ENCODE measurements at places on chromosomes 5 and 9. TPM values are rescaled to one million over a fixed set of nuclear protein-coding genes. Genes with fewer than 3 reads are reported as not detected.
A peak's percentile ranks its signal among the peaks of the same experiment; 100 is the strongest.

CFAP77 gene
- total RNA-seq, result not detected

GCNT4 gene
- 0.41 TPM for total RNA-seq

- DNase-seq, result no peak
These were observed 7.0 kb downstream of the ASS1 start for GRCh38 chr9:130451509-130452388.

DNA sequence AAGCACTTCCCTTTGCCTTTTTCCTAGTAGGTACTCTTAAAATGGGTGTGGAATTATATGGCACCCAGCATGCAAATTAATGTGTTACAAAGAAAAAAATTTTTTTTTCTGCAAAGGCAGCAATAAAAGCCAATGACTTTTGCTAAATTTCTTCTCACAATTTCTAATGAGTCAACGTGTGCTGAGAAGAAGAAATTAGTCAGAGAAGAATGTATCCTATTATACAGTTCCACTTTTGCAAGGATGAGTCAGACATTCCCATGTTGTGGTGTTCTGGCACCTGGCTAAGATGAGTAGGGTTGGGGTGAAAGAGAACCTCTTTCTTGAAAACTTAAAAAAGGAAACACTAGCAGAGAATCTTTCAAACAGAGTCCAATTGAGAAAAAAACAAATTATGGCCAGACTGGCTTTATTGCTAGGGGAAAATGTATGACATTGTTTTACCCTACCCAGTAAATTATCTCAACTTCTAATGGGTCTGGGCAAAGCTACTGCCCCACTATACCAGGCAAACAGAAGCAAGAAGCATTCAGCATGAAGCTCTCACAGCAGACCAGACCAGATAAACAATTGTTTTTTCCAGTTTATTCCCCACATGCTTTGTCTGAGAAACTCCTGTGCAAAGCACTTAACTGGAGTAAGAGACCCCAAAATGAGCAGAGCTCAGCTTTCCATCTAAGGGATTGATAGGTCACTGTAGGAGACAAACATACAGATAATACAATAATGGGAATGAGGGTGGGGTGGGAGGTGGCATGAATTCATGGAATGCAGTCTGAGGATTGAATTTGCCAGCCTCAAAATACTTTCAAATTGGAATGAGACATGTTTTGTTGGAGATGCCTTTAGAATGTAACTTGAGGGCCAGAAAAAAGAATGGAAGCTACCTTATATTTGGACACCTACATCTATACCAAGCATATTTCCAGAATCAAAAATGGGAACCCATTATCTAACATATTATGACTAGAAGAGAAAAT is 220.8 kb upstream of the RFX3 start:
- DNase-seq, result no peak

- no peak for DNase-seq
These were observed 126.9 kb downstream of the TLE1 start for GRCh38 chr9:81562231-81563019.

IFNE gene
- not detected for total RNA-seq

GKAP1 gene
- 2.2 TPM for total RNA-seq

SLC46A2 gene
- not detected for total RNA-seq

PAEP gene
- total RNA-seq, result not detected

DNA sequence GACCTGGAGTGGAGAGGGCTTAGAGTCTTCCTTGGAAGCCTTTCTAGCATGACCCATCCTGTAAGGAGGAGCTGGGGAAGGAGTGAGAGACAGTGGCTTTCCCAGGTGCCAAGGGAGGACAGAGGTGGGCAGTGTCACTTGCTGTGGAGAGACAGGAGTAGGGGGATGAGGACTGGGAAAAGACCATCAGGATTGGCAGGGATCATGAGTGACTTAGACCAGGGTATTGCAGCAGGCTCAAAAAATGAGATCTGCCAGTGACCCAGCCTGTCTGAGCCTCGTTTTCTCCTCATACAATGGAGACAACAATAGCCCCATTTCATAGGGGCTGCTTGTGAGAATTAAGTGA is 2.4 kb downstream of the TMOD1 start:
- DNase-seq, result no peak

DNA sequence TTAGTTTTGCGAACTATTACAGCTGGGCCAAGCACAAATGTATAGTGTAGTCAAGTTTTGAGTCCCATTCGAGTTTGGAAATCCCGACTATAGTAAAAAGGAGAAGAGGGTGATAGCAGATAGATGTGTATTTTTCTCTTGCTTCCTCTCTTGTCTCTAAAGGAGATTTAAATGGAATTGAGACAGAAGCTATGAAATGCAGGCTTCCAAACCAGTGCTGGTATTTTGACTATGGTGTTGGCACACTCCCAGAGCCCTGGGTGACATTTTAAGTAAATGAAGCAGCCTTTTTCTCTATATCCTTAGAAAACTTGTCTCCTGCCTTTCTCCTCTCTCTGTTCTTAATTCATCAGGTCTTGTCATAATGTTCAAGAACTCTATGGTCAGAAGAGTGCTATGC is 17.7 kb upstream of the AUH start:
- DNase-seq, result no peak

ABO gene
- not detected for total RNA-seq

- DNase-seq, result no peak
These were observed 36.4 kb downstream of the ZNF366 start for GRCh38 chr5:72470826-72471225.

DNA sequence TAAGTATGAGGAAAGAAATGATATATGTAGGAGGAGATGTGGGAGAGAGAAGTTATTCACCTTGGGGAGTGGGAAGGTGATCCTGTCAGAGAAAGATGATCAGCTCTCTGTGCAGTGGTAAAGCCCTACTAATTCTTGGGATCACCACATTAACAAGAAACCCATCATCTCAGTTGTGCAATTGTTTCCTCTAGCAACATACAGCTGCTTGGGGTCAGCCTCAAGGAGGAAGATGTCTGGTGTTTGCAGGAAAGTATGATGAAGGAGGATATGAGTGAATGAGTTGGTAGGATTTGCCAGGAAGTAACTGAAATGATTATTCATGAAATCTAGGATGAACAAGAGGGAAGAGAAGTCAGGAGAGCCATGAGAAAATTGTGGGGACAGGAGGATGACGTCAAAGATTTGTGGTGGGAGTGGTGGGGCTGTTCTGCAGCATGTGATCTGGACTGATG is 50.1 kb downstream of the TNFSF8 start:
- DNase-seq, result no peak

DNA sequence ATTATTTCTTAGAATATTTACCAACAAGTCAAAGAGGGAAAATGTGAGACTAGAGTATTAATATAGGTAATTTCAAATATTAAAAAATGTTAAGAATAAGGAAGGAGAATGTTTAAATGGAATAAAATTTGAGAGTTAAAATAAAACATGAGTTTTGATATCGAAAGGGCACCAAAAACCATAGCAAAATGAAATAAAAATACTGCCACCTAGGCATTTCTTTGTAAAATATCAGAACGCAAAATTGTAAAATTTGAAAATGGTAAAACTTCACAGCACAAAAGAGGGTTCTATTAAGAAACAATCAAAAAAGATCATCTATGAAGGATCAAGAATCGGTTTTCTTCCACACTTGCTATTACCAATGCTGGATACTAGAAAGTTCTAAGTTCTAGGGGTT is 418.3 kb downstream of the TAF11L14 start:
- no peak for DNase-seq

- DNase-seq, result peak; percentile 86
These were observed 2.0 kb downstream of the IER5L start for GRCh38 chr9:129175825-129176633.

SLC27A6 gene
- not detected for total RNA-seq

- DNase-seq, result no peak
These were observed 141.9 kb downstream of the NPR3 start for GRCh38 chr5:32852976-32853375.

GRCh38 chr5:15683332-15683731 is 183.4 kb downstream of the FBXL7 start:
- DNase-seq, result no peak

- no peak for DNase-seq
These were observed 20.0 kb upstream of the GDNF start for GRCh38 chr5:37859805-37860204.

TMEM215 gene
- not detected for total RNA-seq

GRCh38 chr9:7103367-7103766 is 345.6 kb downstream of the KDM4C start:
- no peak for DNase-seq

DNA sequence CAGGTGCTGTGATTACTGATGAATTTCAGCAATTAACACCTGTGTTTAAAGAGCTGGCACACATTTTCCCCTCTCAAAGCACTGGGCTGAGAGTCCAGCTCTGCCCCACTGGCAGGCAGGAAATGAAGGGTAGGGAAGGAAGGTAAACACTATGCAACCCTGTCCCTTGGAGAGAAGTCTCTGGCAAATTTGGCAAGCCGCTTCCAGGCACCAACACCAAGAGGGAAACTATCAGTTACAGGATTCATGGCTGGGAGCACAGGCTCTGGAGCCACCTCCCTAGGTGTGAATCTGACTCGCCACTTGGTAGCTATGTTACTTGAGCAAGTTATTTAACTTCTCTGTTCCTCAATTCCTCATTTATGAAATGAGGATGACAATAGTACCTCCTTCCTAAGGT is 3.3 kb downstream of the ANKS6 start:
- DNase-seq, result peak; percentile 33

- DNase-seq, result no peak
These were observed 52.4 kb downstream of the HMGCR start for GRCh38 chr5:75389430-75389829.

GRCh38 chr5:82847562-82847961 is 229.6 kb downstream of the TMEM167A start:
- DNase-seq, result no peak

GTF3C5 gene
- 83.8 TPM for total RNA-seq

DNA sequence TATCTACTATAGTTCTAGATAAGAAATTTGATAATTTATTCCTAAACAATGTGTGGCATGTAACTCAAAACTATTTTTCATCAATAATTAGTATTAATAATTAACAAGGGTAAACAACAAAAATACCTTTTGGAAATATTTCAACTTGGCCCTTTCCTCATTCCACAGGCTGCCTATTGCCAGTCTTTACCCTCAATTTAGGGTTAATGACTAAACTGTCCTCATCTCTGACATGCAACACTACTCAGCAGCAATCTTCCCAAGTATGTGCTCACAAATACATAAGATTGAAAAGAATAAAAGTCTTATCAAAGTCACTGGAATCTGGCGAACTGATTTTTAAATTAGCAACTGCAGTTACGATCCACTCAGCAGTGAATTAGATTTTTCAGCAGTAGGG is 153.6 kb downstream of the GLIS3 start:
- no peak for DNase-seq

GRCh38 chr9:79575547-79575946 is 3.8 kb downstream of the TLE4 start:
- DNase-seq, result no peak

- DNase-seq, result no peak
These were observed 31.8 kb upstream of the RXRA start for GRCh38 chr9:134294153-134295071.

- no peak for DNase-seq
These were observed 7.1 kb downstream of the SLC1A1 start for GRCh38 chr9:4497395-4497794.

- no peak for DNase-seq
These were observed 132.9 kb downstream of the RXRA start for GRCh38 chr9:134459164-134459563.

DNA sequence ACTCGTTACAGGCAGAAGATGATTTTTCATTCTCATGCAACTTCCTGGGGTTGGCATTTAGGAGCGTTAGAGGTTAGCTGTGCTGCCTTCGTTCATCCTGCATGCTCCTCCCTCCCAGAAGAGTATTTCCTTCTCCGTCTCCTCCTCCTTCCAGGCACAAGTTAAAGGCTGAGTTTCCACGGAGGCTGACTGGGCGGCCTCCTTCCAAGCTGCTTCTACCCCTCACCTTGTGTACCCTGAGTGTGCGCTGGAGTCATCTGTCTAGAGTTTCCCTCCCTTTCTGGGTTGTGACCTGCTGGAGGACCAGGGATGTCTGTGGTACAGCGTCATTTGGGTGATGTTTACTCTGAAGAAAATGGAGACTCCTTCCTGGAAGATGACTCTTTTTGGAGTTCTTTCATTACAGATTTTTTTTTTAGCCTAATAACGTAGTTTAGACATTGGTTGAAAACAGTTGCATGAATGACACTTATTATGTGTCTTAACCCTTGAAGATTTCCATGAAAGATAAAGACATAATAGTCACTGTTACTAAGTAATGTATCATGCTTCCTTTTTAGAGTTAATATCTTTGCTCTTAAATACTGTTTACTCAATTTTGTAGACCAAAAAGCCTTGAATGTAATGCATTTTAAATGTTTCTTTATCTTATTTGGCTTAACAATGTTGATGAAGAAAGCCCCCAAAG is 146.9 kb downstream of the TENT4A start:
- DNase-seq, result no peak

CDH10 gene
- total RNA-seq, result not detected

DNA sequence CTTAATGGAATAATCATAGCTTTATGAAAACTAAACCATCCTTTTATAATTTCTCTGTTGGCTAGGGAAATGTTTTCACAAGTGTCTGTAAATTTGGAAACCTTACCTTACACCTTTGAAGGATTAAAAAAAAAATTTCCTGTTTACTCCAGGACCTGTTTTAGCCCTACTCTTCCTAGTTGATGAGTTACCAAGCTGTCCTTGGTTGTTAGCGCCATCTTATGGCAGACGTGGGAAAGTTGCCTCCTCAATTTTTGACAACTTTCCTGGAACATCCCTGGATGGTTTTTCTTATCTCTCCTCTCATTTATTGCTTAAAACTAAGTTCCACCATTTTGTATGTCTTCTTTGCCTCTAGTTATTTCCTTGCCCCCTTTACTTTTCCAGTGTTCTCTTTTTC is 25.7 kb downstream of the ZSWIM6 start:
- no peak for DNase-seq

GRCh38 chr9:87685441-87685840 is 40.5 kb upstream of the CTSL start:
- no peak for DNase-seq

NINJ1 gene
- total RNA-seq, result 31.1 TPM

DNA sequence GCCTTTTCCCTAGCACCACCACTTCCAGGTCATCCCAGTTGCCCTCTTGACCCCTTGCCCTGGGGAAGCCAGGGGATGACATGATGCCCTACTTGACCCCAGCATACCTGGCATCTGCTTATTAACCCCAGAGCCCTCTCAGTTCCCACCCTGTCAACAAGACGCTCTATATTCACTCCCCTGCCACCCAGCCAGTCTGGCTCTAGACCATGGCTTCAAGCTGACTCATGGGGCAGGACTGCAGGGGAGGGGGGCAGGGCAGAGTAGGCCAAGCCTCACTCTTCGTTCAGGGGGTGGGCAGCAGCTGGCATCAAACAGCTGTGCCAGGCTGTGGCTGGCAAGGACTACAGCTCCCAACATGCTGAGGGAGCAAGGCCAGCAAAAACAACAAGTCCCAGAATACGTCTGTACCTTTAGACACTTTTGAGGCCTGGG is 5.3 kb downstream of the ATOSB start:
- peak; percentile 40 for DNase-seq

DNA sequence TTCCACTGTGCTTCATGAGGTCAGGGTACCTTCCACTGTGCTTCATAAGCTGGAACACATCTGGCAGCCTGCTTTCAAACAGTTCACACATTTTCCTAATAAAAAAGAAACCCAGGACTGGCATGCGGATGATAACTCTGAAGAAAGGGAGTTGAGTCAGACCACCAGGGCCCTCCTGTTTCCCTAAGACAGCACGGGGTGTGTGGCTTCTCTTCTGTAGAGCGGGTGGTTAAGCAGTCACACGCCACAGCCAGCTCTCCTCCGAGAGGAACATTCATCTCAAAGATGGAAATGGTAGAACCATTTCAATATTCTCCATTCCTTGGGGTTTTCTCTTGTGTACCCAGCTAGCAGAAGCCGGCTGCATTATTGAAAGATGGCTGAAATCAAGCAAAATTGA is 128.1 kb upstream of the LMX1B start:
- DNase-seq, result no peak

LCN9 gene
- not detected for total RNA-seq

- DNase-seq, result no peak
These were observed 665 bp upstream of the LVRN start for GRCh38 chr5:115961381-115962238.
